Cardiac septum (tissue), 1 donor: ENCODE measurements at places on chromosomes 1 and 21.

DNA sequence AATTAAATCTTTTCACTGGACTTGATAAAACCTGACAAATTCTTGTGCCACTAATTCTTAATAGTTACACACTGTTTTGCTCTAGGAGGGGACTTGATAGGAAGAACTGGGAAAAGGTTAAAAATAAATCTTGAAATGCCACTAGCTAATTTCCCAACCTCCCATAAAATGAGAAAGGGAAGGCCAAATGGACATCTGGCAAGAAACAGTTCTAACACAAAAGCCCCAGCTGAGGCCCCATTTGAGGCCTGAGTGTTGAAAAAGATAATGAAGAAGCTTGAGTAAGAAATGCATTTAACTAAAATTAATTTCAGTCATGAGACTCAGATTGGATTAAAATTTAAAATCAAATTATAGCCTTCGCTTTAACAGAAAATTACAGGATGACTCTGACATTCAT, 11.2 kb upstream of the RAP1GAP start:
- DNase-seq = no peak

GRCh38 chr1:221487781-221488524, 253.9 kb downstream of the DUSP10 start:
- DNase-seq = no peak

GRCh38 chr1:7616953-7617352, 154.1 kb upstream of the VAMP3 start:
- peak; percentile 83 for DNase-seq

- DNase-seq = no peak
Observed at GRCh38 chr1:46193984-46194570, 4.2 kb downstream of the POMGNT1 start.

- DNase-seq = no peak
Observed at GRCh38 chr1:12296623-12297022, 66.8 kb downstream of the VPS13D start.

- no peak for DNase-seq
Observed at GRCh38 chr1:160410406-160411005, 10.1 kb downstream of the VANGL2 start.

DNA sequence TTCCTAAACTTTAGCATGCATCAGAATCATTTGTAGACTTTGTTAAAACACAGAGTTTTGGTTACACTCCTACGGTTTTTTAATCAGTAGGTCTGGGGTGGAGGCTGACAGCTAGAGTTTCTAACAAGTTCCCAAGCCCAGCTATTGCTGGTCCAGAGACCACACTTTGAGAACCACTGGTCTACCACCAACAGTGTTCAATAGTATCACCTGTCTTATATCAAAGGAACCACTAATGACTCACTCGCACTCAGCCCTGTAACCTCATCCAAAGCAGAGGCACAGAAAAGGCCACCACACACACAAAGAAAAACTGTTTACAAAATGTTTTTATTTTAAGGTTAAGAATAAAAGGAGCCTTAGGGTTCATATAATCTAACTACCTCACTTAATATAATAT, 68.7 kb downstream of the HIVEP3 start:
- no peak for DNase-seq

- DNase-seq = no peak
Observed at GRCh38 chr1:244356376-244356775, 95.3 kb downstream of the ADSS2 start.

- no peak for DNase-seq
Observed at GRCh38 chr1:188372821-188373220, 1544.1 kb downstream of the PLA2G4A start.

DNA sequence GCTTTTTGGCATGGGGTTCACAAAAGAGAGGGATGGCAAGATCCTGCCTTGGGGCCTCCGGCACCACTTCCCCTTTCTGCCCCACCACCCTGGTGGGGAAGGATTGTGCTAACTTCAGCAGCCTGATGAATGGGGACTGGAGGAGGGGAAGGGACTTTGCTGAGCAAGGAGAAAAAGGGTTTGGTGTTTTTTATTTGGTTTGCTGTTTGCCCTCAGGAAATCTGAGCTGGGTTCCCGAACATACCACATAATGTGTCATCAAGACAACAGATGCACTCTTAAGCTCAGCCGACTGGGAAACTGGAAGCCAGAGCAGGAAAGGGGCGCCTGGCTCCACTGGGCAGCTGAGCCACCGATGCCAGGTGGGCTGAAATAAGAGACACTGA, 19.8 kb downstream of the OLFML2B start:
- DNase-seq = no peak

GRCh38 chr1:201226178-201226514, 35.5 kb downstream of the IGFN1 start:
- no peak for DNase-seq

- no peak for DNase-seq
Observed at GRCh38 chr1:204275695-204276370, 62.0 kb upstream of the GOLT1A start.

GRCh38 chr1:151980287-151981177, 13.1 kb downstream of the S100A10 start:
- no peak for DNase-seq

GRCh38 chr1:98210064-98210463, 289.2 kb upstream of the DPYD start:
- DNase-seq = no peak

DNA sequence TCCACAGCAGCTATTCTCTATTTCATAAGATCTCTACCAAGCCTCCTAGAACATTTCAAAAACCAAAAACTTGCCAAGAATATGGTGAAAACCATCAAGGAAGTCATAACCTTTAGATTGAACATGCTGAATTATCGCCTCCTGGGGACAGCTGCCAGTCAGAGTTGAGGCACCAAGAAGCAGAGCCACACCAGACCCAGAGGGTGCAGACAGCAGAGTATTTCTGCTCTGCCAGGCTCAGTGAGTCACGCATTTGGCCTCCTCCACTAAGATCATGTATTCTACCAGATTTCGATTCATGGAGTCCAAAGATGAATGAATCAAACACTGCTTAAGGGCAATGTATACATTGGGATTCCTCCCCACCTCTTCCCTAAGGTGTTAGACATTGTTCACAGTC, 2.1 kb downstream of the F3 start:
- DNase-seq = no peak

- no peak for DNase-seq
Observed at GRCh38 chr1:58264462-58264861, 282.1 kb downstream of the OMA1 start.

- DNase-seq = no peak
Observed at GRCh38 chr1:9746651-9747050, 77.1 kb downstream of the CLSTN1 start.

DNA sequence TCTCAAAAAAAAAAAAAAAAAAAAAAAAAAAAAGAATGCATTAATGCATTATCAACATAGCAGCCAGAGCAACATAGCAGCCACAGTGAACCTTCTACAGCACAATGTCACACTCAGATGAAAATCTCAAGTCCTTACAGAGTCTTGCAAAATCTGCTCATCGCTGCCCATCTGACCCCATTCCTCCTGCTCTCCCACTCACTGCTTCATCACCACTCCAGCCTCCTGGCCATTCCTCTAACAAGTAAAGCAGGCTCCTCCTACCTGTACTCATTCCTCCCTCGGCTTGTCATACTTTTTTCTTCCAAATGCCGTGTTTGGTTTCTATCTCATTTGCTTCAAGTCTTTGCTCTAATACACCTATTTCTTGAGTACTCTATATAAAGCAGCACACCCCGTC, 29.5 kb downstream of the BRINP2 start:
- no peak for DNase-seq

GRCh38 chr1:27521336-27521831, 31.4 kb upstream of the WASF2 start:
- no peak for DNase-seq

DNA sequence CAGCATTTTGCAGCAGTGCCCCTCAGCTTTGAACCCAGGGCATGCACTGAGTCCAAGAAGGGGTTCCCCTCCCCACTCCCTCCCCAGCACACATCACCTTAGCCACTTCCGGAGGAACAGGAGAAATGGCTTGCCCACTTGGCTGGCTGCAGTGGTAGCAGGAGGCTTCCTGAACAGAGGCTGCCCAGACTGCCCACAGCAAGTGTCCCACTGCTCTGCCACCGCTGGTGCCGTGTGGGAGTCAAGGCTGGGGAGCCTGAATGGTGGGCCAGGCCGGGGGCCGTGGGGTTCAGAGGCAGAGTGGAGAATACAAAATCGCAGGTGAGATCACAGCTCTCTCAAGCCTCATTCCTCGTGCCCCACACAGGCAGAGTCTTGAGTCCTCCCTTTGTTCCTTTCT, 34.5 kb downstream of the CD247 start:
- DNase-seq = no peak

GRCh38 chr1:232274236-232274855, 355.6 kb downstream of the SIPA1L2 start:
- no peak for DNase-seq

DNA sequence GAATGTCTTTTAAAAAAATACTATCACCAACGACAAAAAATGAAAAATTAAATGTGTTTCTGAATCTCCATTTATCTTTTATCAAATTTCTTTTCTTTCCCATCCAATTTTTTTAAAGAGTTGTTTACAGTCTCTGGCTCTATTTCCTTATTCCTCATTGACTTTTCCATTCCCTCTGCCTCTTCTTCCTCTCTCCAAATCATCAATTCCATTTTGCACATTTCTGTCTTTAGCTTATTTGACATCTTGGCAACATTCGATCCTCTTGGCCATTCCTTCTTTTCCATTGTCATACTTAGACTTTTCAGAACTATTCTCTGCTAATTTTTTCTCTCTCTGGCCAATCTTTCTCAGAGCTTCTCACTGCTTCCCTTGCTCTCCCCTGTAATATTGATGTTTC, 497.6 kb downstream of the PLPP3 start:
- no peak for DNase-seq

- no peak for DNase-seq
Observed at GRCh38 chr1:1344655-1345361, 4.4 kb downstream of the DVL1 start.

- DNase-seq = no peak
Observed at GRCh38 chr1:201060586-201060985, 37.1 kb upstream of the KIF21B start.

GRCh38 chr1:95561346-95561745, 327.3 kb downstream of the RWDD3 start:
- DNase-seq = no peak

- DNase-seq = no peak
Observed at GRCh38 chr1:97071173-97071572, 349.6 kb downstream of the PTBP2 start.

DNA sequence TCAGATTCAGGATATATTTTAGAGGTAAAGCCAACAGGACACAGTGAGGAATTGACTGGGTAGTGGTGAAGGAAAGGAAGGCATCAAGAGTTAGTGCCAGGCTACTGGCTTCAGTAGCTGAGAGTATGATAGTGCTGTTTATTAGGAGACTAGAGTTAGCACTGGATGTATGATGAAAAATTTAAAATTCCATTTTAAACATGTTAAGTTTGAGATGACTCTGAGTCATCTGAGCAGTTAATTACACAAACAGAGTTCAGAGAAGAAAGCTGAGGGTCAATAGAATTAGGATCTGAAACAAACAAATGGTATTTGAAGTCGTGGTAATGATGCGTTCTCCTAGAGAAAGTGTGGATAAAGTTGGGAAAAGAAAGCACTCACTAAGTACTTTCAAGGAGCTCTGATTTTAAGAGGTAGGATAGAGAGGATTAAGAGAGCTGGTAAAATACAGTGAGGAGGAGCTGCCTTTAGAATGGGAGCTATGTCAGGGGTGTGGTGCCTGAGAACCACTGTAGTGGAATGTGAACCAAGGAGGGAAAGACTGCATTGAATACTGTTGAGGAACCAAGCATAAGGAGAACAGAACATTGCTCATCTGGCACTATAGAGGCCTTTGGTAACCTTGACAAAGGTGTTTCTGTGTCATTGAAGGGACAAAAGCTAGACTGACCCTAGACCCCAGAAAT, 21.7 kb upstream of the SHCBP1L start:
- DNase-seq = no peak

GRCh38 chr1:118039170-118039569, 109.6 kb downstream of the WDR3 start:
- no peak for DNase-seq

DNA sequence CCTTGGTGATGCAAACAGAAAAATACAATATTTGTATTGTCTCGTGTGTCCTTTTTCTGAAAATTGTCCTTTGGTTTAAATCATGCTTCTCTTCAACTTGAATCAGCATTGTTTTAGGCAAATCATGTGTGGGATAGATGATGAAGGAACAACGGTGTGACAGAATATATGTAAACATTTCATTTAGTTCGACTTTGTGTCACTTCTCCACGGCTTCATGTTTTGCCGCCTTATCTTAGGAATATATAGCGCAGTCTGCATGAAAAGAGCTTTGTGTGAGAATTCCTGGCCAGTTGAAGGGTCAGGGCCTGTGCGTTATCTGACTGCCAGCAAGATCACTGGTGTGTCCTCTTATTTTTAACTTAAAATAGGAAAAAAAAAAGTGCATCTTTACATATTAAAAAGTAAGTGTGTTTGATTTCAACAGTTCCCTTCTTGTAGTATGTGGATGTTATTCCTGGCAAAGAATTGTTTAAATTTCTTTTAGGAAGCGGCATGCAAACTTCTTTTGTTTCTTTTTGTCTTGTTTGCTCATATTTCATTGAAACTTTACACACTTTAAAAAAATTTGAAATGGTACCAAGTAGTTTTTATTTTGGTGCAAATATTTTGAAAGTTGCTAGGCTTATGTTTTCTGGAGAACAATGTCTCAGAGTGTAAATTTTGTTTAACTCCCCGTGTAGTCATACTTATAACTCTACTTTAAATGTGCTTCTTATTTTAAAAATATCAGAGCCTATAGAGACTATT, 465.2 kb downstream of the USP25 start:
- no peak for DNase-seq

DNA sequence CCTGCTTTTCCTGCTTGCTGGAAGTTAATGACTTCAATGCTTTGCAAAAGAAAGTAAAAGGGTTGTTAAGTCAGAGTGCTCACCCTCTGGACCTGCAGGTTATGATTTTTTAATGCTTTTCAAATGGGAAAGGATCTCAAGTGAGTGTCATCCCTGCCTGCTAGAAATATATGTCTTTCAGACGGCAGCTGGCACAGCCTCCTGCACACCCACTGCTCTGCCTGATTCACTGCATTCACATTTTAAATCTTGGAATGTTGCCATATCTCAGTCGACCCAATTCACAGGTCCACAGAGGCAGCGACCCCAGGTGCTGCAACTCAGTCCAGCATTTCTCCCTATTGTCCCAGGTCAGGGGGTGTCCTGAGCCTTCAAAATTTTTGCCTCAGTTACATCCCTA, 10.7 kb downstream of the DUSP23 start:
- no peak for DNase-seq
